ENCODE measurements at places on chromosomes 5 and 9. TPM values are rescaled to one million over a fixed set of nuclear protein-coding genes. Genes with fewer than 3 reads are reported as not detected.

DNA sequence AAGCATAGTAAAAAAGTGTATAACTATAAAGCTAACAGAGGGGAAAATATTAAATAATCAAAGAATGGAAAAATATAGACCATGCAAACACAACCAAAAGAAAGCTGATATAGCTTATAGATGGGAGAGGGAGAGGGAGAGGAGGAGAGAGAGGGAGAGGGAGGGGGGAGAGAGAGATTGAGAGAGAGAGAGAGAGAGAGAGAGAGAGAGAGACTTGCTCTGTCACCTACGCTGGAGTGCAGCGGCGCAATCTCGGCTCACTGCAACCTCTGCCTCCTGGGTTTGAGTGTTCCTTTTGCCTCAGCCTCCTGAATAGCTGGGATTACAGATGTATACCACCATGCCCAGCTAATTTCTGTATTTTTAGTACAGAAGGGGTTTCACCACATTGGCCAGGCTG, 110.6 kb downstream of the RAPGEF6 start:
- DNase-seq, result no peak

MARCHF11 gene
- total RNA-seq, result not detected

DNA sequence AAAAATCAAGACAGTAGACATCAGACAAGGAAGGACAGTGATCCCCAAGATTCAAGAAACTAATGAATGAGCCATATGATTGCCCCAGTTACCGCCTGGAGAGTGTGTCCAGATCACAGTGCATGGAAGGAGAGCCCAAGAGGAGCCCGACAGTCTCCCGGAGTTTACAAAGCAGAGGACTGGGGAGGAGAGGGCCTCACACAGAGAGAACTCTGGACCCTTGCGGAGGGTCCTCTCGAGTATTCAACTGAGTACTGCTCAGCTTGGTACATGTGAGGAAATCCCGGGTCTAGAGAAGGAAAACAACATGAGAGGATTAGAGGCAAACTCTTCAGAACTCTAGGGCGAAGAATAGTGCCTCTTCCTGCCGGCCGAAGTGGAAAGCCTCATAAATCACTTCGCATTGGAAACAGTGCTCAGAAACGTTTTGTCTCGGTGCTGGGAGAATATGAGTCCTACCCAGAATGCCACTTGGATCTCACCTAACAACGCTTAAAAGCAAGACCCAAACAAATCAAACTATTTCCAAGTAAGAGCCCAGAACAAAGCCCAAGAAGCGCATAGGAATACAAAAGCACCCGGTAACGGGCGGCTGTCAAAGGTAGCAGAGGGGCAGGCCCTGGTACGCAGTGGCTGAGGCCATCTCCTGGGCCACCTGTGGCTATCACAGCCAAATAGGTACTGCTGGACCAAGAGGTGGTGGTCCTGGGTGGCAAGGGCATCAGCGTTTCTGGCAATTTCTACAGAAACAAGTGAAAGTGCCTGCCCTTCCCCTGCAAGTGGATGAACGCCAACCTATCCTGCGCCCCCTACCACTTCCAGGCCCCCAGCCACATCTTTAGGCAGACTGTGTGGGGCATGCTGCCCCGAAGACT, 36.0 kb downstream of the FAM78A start:
- DNase-seq, result no peak

SOHLH1 gene
- not detected for total RNA-seq

DNA sequence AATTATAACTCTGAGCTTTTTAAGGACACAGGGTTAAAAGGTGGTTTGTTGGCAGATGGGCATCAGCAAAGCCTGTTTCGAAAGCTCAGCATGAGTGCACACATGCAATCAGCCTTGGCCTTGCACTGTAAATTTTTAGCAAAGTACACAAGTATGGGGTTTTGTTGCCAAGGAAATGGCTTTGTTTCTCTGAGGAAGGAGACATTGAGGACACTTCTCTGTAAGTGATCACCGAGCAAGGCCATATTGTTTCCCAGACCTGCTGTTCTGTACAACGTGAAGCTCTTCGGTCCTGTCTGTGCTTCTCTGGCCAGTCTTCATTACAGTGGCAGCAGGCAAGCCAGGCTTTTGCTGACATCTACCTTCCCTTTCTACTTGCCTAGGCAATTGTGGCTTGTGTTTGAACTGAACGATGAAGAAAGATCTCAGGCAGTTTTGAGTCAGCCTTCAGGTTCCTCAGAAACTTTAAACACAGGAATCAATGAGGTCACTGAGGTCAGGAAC, 27.9 kb upstream of the GLRX start:
- no peak for DNase-seq

ADAM19 gene
- 13.0 TPM for total RNA-seq

PCDHAC1 gene
- total RNA-seq, result 0.51 TPM

- DNase-seq, result no peak
Measured at GRCh38 chr9:20804489-20805250, 120.6 kb downstream of the FOCAD start.

GRCh38 chr5:54725391-54726280, 208.1 kb downstream of the SNX18 start:
- DNase-seq, result no peak
